Fibroblast of the aortic adventitia (primary cell): ENCODE measurements at places on chromosomes 3 and 15. TPM values are rescaled to one million over a fixed set of nuclear protein-coding genes. Genes with fewer than 3 reads are reported as not detected.

ARHGAP31 gene
- total RNA-seq, result 11.4 and 23.5 TPM in 2 replicates

LSMEM2 gene
- not detected in 2 replicates for total RNA-seq

TRIM69 gene
- total RNA-seq, result 9.5 and 17.9 TPM in 2 replicates

LAMB2 gene
- 202 and 937 TPM in 2 replicates for total RNA-seq

ATP13A5 gene
- not detected in 2 replicates for total RNA-seq

FBN1 gene
- 984 and 4,431 TPM in 2 replicates for total RNA-seq

CIDEC gene
- total RNA-seq, result not detected in 2 replicates

FBXO40 gene
- total RNA-seq, result under 0.01 TPM in 1 of 2 replicates, not detected in the other
